NB4 (cell line): ENCODE measurements at places on chromosomes 7 and 10.

GRCh38 chr7:140989068-140989467 is 25.7 kb downstream of the MRPS33 start:
- no peak for DNase-seq

DNA sequence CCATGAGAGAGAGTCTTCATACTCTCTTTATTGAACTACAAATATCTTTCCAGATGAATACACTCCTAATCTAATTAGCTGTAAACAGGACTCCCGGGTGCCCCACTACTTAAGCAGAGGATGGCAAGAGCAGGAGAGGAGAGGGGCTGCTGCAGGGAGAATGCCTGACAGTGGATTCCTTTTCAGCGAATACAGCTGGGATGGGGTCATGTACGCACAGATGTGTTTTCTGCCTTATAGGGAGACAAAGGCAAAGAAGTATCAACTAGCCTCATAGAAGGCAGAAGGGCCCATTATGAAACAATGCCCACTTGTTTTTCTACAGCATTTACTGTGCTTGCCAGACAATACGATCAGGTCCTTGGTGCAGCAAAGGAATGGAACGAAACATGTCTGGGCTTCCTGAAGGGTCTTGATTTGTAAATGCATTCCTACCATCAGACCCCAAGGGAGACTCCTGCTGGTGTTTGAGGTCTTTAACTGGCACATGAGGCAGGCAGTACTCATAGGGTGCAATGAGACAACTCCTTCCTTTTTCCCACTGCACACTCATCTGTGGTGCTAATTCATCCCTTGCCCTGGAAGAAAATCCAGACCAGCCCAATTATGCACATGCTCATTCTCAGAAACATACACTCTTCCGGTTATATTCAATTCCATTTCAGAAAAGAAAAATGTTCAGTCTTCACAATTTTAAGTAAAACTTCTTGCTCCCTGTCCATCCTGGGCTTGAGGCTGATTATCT is 117.1 kb downstream of the AOAH start:
- DNase-seq: no peak

DNA sequence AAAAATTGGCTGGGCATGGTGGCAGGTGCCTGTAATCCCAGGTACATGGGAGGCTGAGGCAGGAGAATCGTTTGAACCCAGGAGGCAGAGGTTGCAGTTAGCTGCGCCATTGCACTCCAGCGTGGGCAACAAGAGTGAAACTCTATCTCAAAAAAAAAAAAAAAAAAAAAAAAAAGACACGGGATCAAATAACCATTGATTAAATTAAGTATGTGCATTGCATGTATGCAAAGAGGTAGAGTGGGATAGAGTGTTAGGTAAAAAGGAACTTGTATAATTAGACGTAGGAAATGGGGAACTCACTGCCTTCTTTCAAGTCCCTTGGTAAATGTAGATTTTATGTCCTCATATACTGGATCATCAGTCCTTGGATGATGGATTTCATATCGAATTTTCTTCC is 13.1 kb downstream of the VCL start:
- peak; percentile 52 for DNase-seq

GRCh38 chr10:114507449-114507848 is 103.1 kb upstream of the AFAP1L2 start:
- DNase-seq: no peak

GRCh38 chr10:85657476-85658113 is 709.0 kb downstream of the GRID1 start:
- no peak for DNase-seq

DNA sequence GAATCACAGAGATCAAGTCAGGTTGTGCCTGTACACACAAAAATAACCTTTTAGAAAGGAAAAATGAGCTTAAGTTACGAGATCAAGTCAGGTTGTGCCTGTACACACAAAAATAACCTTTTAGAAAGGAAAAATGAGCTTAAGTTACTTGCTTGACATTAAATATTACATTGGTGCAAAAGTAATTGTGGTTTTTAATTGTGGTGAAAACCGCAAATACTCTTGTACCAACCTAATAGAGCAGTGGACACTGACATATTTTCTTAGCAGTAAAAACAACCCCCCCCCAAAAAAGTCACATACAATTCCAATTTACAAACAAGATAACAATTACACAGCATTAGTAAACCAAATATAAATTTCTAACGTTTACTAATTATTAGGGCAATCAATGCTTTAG is 595.6 kb downstream of the GRM8 start:
- DNase-seq: no peak

- DNase-seq: no peak
Measured at GRCh38 chr7:156857757-156858156, 35.2 kb downstream of the LMBR1 start.

DNA sequence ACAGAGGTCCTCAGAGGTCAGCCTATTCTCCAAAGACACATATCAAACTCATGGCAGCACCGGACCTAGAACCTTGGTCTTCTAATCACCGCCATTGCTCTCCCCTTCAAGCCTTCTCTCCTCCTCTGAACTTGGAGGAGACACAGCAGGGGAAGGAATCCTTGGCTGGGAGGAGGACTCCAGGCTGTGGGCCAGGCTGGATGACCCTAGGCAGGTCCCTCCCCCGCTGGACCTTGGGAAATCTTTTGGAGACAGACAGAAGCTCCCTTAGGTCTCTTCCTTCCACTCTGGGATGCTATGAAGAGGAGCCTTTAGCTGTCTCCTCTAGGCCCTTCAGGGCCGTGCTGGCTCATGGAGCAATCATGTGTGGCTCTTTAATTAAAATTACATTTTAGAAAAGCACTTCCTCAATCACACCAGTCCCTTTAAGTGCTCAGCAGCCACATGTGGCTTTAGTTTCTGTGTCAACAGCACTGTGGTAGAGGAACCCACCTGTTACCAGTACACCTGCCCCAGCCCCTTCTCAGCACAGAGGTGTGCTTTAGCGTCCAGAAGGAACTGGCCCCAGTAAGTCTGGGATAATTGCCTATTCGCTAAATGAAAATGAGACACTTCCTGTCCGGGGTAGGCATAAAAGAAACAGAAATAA is 238.2 kb downstream of the CELF2 start:
- peak; percentile 7 for DNase-seq

DNA sequence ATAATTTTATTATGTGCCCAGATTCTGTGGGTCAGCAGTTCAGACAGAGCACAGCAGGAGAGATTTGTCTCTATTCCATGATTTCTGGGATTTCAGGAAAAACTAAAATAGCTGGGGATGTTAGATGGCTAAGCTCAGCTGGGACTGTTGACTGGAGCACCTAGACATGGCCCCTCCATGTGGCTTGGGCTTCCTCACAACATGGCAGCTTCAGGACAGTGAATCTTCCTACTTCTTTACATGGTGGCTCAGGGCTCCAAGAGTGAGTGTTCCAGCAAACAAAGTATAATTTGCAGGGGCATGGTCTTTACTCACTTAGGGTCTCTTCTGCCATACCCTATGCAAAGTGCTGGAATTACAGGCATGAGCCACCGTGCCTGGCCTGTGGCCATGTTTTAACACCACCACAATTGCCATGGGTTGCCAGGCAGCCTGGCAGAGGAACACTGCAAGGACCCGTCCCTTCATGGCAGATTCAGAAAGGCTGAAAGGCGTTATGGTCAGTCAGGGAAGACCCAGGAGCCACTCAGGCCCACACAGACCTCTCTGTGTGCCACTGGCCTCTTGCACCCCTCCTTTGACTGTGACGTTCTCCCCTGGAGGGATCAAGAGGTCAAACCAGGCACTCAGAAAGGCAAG is 50.8 kb upstream of the ZMIZ1 start:
- DNase-seq: no peak

GRCh38 chr10:97149079-97149531 is 36.7 kb downstream of the SLIT1 start:
- DNase-seq: no peak

GRCh38 chr7:47241112-47242065 is 340.5 kb downstream of the TNS3 start:
- no peak for DNase-seq

- no peak for DNase-seq
Measured at GRCh38 chr10:123517426-123517825, 148.7 kb upstream of the GPR26 start.

GRCh38 chr10:5760515-5760914 is 52.7 kb downstream of the GDI2 start:
- no peak for DNase-seq
